ENCODE measurements at places on chromosomes 1 and 21.

- DNase-seq: peak; percentile 68
These were observed 1.1 kb downstream of the C21orf58 start for GRCh38 chr21:46322351-46323226.

DNA sequence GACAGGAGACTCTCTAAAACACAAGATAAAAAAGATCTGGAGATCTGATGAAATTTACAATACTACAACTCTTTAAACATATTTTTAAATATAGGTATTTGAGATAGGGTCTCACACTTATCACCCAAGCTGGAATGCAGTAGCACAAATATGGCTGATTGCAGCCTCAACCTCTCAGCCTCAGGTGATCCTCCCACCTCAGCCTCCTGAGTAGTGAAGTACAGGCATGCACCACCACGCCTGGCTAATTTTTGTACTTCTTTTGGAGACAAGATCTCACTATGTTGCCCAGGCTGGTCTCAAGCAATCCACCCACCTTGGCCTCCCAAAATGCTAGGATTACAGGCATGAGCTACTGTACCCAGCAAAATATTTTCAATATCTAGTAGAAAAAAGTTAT is 170.0 kb upstream of the NR5A2 start:
- no peak for DNase-seq

DNA sequence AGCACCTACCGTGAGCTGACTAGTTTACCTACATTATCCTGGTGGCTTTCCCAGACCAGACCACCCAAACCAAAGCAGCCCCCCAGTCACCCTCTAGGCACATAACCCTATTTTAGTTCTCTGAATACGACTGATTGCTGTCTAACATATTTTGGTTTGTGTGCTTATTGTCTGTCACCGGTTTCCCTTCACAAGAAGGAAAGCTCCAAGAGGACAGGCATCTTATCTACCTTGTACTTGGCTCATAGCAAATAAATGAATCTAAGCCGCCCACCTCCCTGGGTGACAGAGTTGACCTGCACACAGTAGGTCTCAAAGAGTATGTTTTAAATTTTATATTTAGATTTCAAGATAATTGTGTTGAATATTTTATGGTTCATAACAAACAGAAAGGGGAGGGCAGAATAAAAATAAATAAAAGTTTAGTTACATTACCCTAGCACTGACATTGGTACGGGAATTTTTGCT is 904 bp upstream of the PRDX6 start:
- no peak for DNase-seq

GRCh38 chr1:214902636-214903320 is 179.8 kb upstream of the KCNK2 start:
- no peak for DNase-seq

- DNase-seq: no peak
These were observed 497.4 kb downstream of the DISC1 start for GRCh38 chr1:232123775-232124659.

GRCh38 chr1:52635321-52636089 is 2.5 kb downstream of the SHISAL2A start:
- DNase-seq: peak; percentile 54

- DNase-seq: no peak
These were observed 7.3 kb upstream of the AMIGO1 start for GRCh38 chr1:109516872-109517271.

DNA sequence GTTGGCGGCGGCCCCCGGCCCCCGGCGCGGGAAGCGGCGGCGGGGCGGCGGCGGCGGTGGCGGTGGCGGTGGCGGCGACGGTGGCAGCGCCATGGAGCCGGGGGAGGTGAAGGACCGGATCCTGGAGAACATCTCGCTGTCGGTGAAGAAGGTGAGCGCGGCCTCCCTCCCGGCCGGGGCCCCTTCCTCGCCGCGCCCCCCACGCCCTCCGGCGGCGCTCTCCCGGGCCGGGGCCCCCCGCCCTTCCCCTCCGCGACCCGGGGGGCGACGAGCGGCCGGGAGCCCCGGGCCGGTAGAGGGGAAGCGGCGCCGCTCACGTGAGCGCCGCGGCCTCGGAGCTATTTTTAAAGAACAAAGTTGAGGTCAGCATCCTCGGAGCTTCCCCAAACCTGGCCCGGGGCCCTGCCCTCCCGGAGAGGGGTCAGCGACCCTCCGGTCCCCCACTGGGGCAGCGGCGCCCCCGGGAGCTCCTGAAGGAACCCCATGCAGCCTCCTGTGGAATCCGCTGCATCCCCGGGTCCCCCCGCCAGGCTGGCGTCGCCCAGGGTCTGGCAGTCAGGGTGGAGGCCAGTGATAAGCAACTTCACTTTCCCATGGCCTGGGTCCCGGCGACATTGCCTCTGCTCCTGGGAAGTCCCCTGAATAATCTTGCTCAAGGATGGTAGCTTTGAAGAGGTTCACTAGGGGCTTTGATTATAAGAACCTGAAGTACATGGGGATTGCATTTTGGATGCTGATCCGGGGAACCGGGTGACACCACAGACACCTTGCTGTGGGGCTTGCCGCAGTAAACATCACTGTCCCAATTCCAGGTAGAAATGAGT is 560 bp downstream of the PLEKHM2 start:
- DNase-seq: peak; percentile 79

DNA sequence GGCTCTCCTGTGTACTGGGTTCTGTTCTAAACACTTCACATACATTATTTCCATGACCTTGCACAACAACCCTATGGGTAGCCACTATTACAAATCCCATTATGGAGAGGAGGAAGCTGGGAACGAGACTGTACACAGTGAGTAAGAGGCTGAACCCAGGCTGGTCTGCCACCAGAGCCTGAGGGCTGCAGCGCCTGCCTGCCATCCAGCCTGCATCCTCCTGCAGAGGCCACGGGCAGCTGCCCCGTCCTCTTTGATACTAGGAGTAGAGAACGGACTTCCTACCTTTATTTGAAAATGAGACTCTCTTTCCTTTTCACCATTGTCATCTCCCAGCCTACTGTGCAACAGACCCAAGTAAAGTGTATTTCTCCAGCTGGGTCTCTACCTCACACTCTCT is 370.0 kb downstream of the HHAT start:
- DNase-seq: no peak

DNA sequence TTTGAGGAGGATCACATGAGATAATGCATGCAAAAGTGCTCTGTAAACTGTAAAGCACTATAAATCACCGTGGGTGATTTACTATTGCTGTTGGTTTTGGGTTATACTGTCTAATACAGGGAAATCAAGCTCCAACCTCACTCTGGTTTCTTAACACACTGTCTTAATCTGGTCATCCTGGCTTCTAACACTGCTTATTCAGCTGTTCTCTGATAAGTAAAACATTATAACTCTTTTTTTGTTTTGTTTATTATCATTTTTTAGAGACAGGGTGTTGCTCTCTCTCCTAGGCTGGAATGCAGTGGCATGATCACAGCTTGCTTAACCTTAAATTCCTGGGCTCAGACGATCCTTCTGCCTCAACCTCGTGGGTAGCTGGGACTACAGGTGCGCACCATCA is 21.9 kb upstream of the LSM10 start:
- no peak for DNase-seq

DNA sequence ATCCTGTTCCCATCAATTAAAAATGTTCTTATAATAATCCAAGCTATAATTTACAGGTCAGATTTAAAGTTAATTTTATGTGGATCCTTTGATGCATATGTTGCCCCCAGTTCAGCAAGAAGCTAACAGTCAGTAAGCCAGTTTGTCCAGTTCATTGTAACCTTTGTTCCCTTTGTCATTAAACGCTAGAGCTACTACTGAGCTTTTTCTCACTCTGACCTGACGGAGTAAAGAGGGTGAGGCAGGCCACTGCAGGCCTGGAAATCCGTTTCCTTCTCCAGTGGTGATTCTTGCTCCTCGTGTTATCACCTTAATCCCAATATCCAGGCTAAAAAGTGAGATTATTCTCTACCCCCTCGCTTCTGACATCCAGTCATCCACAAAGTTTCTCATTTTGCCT is 10.2 kb downstream of the YBX1 start:
- no peak for DNase-seq

DNA sequence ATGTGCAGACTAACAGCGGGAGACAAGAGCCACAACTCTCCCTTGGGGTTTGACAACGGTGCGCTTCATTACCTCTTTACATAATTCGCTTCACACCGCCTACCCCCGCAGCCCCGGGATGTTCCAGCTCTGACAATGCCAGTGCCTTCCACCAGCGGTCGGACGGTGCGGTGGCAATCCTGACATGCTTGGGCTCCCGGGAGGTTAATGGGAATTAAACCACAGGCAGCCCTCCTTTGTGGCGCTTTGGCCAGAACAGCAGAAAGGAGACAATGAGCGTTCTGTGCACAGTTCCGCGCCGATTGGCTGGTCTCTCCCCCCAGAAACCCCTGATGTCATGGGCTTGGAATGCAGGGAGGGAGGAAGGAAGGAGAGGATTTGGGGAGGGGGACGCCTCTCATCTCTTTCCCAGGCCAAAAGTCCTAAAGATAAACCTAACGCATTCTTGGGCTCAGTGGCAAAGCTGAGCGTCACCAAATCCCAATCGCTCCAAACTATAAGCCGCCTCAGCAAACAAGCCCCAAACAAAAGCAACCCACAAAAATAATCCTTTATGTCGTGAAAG is 1.3 kb downstream of the CNN3 start:
- peak; percentile 59 for DNase-seq

- peak; percentile 67 for DNase-seq
These were observed 884 bp downstream of the LHX4 start for GRCh38 chr1:180230791-180231505.

All from activated CD8-positive, alpha-beta memory T cell treated with anti-CD3 and anti-CD28 coated beads for 24 hours (primary cell).